ENCODE measurements at places on chromosomes 1 and 21.

- DNase-seq = peak; percentile 48
These were observed 953 bp downstream of the TRIM46 start for GRCh38 chr1:155174324-155175280.

DNA sequence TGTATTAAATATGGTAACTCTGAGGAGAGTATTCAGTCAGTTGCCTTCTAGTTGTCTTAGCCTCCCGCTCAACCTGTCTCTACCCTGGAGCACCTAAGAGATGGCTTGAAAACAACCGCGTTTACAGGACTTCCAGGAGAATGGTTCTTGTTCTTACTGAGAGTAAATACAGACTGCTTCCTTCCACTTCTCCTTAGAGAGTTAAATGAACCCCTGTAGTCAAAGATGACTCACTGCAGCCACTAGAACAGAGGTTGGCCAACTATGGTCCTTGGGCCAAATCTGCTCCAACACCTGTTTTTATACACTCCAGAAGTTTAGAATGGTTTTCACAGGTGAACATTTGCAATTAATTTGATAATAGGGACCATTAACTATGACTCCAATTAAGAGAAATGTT is 60.1 kb upstream of the ASB17 start:
- no peak for DNase-seq

GRCh38 chr1:17588048-17588871 is 48.8 kb downstream of the ARHGEF10L start:
- peak; percentile 29 for DNase-seq

GRCh38 chr21:44295163-44295573 is 4.7 kb upstream of the PFKL start:
- DNase-seq = no peak

DNA sequence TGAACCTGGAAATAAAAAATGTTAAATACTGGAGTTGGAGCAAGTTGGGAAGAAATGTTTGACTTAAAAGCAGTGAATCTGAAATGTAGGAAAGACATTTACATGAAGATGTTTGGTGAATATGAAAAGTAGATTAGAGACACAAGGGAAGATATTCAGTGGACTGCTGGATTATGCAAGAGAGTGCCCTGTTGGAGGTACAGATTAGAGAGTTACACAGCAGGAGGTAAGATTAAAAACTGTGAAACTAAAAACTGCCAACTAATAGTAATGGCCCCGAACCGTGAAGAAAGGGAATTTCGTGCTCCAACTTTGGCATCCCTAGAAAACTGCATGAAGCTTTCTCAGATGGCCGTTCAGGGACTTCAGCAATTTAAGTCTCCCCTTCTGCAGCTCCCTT is 375.4 kb downstream of the DPYD start:
- no peak for DNase-seq

DNA sequence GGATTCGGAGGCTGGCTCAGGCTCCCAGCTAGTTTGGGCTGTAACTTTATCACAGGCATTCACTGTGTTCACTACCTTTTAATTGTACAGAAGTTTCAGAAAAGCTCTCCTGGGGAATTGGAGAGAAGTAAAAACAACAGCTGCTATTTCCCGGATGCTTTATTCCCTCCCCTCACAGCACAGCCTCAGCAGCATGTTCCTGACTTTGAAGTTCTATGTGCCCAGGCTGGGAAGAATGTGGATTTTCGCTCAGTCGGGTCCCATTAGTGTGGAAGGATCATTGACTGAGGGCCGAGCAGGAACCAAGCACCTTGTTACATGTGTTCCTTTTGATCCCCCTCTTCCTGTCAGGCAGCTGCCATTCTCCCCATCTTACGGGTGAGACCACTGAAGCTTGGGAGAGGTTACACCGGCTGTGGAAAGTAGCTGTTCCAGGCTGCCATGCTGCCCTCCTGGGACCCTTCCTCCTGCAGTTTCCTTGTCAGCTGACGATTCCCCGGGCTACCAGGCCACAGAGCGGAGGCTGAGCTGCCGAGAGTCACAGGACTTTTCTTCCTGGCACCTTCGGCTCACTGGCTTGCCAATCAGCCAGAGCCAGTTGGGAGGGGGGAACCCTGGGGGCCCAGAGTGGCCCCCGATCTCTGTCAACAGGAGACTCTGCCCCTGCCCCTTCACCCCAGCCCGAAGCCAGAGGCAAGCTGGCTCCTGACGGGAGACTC is 223.1 kb upstream of the TMEM51 start:
- DNase-seq = no peak

DNA sequence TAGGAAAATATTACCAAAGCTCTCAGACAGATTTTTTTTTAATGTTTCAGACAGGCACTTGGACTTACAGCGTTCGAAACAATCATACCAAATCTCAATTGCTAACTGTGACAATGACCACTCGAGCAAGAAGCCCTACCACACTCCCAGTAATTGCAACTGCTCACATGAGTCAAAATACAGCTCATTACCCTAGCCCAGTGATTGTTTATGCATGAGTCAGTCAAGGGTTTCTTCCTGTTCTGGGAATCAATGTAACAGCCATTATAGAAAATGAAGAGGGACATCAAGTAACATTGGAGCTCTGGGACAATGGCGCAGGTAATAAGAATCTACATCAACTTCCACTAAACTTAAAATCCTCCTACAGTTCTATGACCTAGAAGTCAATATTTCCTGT is 56.1 kb upstream of the SH3GLB1 start:
- DNase-seq = peak; percentile 78

DNA sequence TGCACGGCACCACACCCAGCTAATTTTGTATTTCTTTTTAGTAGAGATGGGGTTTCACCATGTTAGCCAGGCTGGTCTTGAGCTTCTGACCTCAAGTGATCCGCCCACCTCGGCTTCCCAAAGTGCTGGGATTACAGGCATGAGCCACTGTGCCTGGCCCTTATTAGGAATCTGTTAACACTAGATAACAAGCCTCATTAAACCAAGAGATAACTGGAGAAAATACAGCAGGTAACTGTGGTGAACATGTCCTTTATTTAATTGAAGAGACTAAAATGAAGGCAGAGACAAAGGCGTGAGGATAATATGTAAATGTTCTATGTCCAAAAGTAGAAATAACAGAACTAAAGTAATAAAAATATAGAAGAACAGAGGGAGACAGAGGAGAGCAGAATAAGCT is 71.8 kb upstream of the DNAJC6 start:
- no peak for DNase-seq
